Right renal pelvis (tissue), 4 donors: ENCODE measurements at places on chromosomes 13 and 19. TPM values are rescaled to one million over a fixed set of nuclear protein-coding genes. Genes with fewer than 3 reads are reported as not detected.

Gene FBN3
- polyA plus RNA-seq = 31.4 TPM

Gene CALR3
- polyA plus RNA-seq = 0.05 TPM

Gene METTL21C
- polyA plus RNA-seq = 0.44 TPM

- no peak for DNase-seq
Measured at GRCh38 chr19:41384351-41384750, 8.0 kb downstream of the TMEM91 start.

GRCh38 chr19:801030-801860 is 4.0 kb downstream of the PTBP1 start:
- DNase-seq = no peak

DNA sequence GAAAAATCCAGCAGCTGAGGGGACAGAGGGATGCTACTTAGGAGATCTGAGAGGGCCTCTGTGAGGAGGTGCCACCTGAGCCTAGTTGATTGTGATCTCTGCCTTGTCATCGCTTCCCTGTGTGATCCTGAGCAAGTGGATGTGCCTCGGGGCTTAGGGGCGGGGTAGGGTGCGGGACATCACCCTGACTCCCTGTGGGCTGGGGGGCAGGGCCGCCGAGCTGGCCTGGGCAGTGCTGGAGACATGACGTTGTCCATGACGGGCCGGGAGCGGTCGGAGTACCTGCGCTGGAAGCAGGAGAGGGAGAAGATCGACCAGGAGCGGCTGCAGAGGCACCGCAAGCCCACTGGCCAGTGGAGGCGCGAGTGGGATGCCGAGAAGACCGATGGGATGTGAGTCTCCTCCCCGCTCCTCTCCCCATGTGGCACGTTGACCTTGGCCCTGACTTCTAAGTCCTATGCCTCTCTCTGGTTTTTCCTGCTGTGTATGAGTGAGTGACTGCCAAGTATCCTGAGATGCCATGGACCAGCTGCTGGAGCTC is 8.2 kb upstream of the INAFM1 start:
- DNase-seq = no peak

Gene KLK14
- 0.53 TPM for polyA plus RNA-seq
